ENCODE measurements at places on chromosomes 6 and 20.

DNA sequence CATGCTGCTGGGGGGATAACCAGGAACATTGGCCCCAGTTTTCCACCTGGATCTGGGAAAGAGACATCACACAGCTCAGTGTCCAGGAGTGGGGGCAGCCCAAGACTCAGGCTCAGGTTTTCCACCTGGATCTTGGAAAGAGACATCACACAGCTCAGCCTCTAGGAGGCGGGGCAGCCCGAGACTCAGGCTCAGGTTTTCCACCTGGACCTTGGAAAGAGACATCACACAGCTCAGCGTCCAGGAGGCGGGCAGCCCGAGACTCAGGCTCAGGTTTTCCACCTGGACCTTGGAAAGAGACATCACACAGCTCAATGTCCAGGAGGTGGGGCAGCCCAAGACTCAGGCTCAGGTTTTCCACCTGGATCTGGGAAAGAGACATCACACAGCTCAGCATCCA lies 361.6 kb downstream of the THBS2 start:
- no peak for DNase-seq

DNA sequence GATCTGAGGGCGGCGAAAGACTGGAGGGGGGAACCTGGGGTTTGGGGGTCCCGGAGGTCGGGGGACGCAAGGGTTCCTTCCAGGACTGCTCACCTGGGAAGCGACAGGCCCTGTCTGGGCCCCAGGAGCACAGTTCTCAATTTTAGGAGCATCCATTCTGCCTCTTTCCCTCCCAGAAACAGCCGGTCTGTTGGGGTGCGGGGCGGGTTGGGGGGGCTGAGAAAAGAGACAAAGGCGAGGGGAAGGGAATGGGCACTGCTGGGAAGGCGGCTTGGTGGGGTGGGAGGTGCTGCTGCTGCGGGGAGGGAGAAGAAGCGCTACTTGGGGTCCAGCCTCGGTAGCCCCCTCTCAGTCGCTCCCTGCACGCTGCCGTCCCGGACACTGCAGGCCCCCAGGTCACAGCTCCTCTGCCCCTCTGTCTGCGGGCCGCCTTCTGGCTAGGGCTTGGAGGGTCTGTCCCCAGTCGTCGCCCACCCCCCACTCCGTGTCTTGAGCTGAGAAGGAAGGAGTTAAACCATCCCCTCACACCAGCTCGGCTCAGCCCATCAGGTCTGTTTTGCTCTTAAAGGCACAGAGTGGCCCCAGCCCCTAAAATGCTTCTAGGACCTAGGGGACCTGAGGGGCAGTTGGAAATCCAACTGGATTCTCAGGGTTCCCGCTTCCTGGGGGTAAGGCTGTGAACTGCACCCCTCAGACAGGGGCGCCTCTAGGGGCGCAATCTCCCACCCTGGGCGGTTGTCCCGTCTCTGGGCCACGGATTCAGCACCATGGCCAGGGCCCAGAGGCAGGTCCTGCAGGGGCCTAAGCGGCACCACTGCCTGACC lies 690 bp downstream of the GDAP1L1 start:
- peak; percentile 52 for DNase-seq

DNA sequence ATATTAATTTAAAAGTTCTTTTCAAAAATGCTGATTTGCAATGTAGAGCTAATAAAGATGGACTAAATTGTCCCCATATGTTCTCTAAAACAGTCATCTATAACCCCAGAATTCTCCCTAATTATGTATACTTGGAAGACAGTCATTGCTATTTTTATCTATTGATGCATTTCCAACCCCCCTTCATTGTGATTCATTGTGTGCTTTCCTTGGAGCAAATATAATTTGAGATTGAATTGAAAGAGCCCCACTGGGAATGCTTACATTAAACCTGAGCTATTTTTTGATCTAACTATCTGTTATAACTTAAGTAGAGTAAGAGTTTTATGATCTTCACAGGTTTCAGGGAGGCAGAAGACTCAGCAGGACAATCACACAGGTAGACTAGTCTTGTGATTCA lies 73.7 kb upstream of the PTCHD4 start:
- DNase-seq: no peak

DNA sequence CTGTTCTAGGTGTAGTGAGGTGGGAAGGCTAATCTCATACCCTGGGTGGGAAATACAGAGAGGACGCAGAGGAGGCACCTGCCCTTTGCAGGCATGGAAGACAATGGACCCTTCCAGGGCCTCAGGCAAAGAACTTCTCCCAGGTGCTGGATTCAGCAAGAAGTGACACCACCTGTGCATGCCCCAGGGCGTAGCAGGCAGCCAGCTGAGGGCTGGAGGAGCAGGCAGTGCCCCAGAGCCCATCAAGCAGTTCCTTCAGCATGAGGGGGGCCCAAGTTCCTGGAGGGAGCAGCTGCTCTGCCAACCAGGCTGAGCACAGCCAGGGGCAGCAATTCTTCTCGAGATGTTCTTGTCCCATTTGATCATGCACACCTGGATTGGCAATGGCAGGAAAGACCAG lies 170.3 kb upstream of the PDE10A start:
- DNase-seq: no peak

GRCh38 chr6:9192405-9192909 lies 757.1 kb upstream of the SLC35B3 start:
- DNase-seq: no peak

- no peak for DNase-seq
Observed at GRCh38 chr6:16337295-16337975, 99.0 kb downstream of the GMPR start.

- DNase-seq: no peak
Observed at GRCh38 chr6:71510856-71511255, 222.2 kb downstream of the OGFRL1 start.

- no peak for DNase-seq
Observed at GRCh38 chr6:26233649-26234420, 131.2 kb upstream of the BTN3A2 start.

DNA sequence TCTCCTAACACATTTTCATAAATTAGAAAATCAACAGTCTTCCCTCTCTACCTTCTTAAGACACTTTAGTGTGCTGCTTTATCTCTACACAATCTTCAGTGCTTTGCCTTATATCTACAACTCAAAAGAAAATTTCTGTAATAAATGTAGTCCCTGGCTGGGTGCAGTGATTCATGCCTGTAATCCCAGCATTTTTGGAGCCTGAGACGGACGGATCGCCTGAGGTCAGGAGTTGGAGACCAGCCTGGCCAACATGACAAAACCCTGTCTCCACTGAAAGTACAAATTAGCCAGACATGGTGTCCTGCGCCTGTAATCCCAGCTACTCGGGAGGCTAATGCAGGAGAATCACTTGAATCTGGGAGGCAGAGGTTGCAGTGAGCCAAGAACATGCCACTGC lies 9.7 kb upstream of the EDN1 start:
- DNase-seq: no peak

DNA sequence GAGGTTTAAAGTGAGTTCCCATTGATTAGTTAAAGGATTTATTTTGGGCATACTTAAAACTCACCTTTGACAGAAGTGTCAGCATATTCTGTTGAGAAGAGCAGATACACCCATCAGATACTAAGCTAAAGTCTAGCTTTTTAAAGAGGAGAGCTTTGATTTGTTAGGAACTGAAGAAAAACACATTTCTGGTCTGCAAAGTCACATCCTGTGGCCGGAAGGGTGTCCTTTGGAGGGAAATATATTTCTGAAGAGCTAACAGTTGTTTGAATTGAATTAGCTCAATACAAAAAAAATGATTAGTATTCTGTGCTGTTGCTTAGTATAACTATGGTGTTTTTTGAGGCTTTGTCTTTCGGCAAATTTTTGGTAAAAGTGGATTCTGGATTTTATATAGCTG lies 302.7 kb downstream of the RFPL4B start:
- DNase-seq: no peak

GRCh38 chr20:47230811-47231256 lies 125.7 kb downstream of the ZMYND8 start:
- no peak for DNase-seq

- no peak for DNase-seq
Observed at GRCh38 chr6:158570681-158570962, 10.7 kb downstream of the TMEM181 start.

DNA sequence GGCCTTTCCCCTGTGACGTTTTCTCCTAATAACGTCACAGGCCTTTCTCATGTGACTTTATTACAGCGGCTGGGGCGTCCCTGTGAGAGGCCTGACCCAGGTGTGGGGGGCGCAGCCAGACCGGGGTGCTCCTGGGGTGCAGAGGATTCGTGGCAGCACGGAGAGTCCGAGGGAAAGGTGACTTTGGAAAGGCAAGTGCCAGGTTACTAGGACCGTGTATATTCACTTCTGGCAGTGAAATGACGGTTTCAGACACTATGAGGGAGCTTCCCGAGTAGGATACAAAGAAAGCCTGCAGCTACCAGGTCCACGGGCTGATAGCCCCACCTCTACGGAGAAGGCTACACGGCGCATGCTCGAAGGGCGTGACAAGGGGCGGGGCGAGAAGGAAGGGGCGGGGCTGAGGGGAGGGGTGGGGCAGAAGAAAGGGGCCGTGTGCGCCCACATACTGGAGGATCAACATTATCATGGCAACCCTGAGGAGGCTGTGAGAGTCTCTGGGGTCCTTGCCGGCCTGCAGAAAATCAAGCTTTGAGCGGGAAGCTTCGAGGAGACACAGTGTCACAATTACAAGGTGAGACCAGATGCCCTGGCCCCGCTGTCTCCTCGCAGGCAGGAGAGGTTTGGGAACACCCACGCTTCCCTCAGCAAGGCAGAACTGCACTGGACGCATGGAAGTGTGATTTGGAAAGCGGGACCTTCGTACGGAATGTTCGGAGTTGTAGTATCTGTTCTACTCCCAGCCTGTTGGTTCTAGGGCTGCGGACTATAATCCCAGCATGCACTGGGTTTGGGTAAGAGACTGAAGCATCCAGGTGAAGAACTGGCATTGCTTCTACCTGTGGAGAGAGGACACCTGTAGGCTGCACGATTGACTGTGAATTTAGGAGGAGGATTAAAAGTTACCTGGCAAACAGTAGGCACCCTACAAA lies 54.4 kb upstream of the ZNF337 start:
- DNase-seq: no peak

GRCh38 chr6:89830170-89830809 lies 610 bp downstream of the CASP8AP2 start:
- no peak for DNase-seq

DNA sequence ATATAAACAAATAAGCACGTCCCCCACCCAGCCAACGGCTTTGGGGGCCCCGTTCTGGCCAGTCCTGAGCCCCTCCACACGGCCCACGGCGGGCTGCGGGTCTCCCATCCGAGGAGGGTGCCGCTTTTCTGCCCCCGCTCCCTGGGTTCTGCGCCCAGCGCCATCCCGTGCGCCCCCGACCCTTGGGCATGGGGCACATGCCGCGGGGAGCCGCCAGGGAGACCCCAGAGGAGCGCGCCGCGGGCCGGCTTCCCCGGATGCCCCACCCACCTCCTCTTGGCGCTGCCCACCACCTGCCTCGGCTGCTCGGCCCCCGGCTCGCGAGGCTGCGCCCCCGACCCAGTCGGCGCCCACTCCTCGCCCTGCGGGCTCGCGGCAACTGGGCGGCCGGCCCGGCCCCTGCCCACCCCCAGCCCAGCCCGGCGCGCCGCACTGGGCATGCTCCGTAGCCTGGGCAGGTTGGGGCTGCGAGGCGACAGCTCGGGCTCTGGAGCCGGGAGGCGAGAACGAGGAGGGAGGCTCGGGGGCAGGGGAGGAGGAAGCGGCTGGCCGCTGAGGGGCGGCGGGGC lies 570 bp upstream of the PLCB4 start:
- peak; percentile 46 for DNase-seq

GRCh38 chr6:14360565-14360964 lies 243.0 kb downstream of the CD83 start:
- no peak for DNase-seq

DNA sequence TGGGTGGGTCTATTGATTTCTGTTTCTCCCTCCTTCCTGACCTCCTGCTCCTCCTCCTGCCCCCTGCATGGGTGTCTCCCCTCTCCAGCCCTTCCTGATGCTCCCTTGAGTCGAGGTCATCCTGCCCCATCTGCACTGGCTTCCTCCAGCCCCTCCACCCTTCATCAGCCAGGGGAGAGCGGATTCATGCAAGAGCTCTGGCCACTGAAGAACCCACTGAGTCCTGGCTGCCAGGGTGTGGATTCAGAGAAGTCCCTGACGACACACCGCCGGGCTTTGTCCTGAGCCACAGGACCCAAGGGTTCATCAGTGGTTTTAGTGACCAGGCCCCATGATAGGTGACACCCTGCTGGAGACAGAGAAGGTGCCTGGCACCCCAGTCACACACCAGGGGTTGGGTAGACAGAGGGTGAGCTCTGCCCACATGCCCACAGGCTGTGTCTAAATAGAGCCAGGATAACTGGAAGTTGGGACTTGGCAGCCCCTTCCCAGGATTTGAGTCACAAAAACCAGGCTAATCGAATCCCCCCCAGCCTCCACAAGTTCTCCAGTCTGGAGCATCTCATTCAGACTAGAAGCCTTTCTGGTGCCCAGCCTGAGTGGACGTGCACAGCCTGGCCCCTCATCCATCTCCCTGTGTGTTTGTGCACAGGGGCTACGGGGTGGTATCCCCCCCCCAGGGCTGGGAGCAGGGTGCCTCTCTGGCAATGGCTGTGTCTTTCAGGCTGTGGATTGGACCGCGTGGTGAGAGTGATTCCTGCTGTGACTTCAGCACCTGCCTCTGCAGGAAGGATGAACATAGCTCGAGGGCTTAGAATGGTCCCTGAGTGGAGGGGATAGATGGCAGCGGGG lies 1.2 kb downstream of the GFRA4 start:
- no peak for DNase-seq

DNA sequence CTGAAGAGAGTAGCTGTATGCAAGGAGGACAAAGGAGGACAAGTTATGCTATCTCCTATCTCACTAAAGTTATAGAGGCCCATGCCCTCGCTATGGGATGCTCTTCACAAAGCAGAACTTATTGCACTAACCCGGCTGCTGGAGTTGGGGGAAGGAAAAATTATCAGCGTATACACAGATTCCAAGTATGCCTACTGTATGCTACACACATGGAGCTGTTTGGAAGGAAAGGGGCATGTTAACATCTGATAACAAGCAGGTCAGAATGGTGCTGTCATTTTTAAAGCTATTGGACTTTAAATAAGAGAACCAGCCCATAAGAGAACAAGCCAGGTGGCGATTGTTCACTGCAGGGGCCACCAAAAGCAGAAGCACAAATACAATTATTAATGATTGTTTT lies 20.3 kb upstream of the BTN3A2 start:
- DNase-seq: no peak

DNA sequence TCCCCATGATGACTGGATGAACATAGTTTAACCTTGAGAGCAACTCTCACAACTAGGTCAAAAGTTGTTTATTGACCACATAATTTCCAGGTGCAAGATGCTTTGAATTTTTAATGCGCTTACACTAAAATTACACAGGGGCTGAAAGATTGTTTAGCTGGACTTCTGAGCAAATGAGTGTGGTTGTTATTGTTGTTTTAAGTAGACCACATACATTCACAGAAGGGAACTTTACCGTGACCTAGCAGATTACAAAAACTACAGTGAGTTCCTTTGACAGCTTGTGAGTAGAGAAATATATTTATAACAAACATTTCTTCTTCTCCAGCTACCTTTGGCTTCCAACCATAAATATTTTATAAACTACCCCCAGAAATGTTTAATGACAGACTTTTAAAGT lies 178.9 kb downstream of the UST start:
- DNase-seq: no peak

- no peak for DNase-seq
Observed at GRCh38 chr6:17478223-17478907, 85.0 kb downstream of the CAP2 start.

GRCh38 chr20:53621482-53622246 lies 28.0 kb upstream of the ZNF217 start:
- no peak for DNase-seq

- no peak for DNase-seq
Observed at GRCh38 chr6:102026649-102027048, 633.1 kb downstream of the GRIK2 start.

Measured in frontal cortex (tissue), 4 donors.